ENCODE measurements at places on chromosomes 11 and 22.

GRCh38 chr11:74725701-74726100, 5.5 kb downstream of the CHRDL2 start:
- no peak for DNase-seq

GRCh38 chr11:77109236-77110019, 6.8 kb downstream of the OMP start:
- DNase-seq: no peak

DNA sequence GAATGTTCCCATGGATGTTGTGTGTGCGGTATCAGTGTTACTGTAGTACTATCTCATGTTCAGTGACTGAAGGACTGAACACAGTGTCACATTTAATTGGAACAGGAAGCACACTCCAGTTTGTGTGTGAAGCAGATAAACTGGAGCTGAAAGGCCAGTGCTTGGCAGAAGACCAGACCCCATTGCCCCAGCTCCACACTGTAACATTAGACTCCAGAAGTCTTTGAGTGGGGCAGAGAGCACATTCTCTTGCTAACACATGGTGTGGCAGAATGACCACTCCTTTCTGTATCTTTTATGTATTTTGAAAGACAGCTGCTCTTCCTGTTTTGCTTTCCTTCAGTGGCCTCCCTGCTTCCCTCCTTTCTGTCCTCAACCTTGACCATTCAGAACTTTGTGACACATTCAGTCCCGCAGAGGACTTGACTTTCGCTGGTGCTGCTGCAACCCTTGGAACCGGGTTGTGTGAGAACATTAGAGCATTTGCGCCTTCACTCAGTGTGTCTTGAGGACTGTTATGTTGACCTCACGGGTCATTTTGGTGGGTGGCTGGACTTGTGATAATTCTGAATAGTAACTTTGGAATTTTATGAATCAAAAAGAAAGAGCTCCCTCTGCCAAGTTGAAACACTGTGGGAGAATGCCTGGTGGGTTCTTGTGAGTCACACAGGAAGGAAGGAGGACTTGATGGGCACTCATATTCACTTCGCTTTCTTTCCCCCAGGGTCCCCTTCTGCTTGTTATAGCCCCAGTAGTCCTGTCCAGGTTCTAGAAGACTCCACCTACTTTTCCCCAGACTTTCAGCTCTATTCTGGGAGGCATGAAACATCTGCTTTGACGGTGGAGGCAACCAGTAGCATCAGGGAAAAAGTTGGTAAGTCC, 26.4 kb downstream of the AMOTL1 start:
- DNase-seq: peak; percentile 62

- DNase-seq: no peak
These were observed 31.5 kb downstream of the TRMU start for GRCh38 chr22:46366801-46367706.

GRCh38 chr11:10655227-10655626, 38.3 kb downstream of the IRAG1 start:
- DNase-seq: no peak

GRCh38 chr11:130318031-130318673, 3.4 kb upstream of the ZBTB44 start:
- no peak for DNase-seq

- DNase-seq: peak; percentile 41
These were observed 3.8 kb downstream of the PIM3 start for GRCh38 chr22:49964136-49965090.

GRCh38 chr11:112537026-112537425, 276.4 kb upstream of the PLET1 start:
- no peak for DNase-seq

GRCh38 chr11:44171518-44171917, 76.0 kb downstream of the EXT2 start:
- DNase-seq: no peak

DNA sequence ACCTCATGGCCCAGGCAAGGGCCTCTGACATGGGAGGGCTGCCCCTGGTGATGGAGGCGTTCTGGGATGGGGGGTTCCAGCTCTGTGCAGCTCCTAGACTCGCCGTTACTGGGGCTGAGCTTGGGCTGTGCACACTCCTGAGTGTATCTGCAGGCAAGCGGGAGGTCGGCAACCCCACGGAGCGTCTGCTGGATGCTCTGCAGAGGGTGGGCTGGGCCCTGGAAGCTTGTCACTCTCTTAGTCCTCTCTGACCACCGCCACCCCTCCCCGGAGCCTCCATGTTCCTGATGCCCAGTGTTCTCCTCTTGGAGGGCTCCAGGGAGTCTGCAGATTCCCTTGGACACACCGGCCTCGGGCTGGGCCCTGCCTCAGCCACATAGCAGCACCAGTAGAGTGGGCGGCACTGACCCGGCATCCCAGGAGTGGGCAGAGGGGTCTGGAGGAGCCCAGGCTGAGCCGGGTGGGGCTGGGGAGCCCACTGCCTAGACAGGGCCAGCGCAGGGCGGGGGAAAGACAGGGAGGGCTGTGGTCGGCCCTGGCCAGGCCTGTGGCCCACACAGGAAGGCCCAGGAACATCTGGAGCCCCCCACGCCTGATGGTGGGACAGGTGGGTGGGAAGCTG, 20.6 kb upstream of the MUC5B start:
- no peak for DNase-seq

GRCh38 chr11:44865866-44866272, 84.8 kb downstream of the TP53I11 start:
- DNase-seq: no peak

DNA sequence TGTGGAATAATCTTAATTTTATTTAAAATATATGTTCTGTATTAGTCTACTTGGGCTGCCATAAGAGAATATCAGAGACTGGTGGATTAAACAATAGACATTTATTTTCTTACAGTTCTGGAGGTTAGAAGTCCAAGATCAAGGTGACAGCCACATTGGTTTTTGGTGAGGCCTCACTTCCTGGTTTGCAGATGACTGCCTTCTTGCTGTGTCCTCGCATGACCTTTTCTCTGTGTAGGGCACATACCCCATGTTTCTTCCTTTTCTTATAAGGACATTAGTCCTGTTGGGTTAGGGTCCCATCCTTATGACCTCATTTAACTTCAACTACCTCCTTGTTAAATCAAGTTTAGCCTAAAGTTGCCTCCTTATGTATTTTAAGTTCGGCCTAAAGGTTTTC, 202.7 kb upstream of the MPPED2 start:
- DNase-seq: no peak

GRCh38 chr11:57937431-57937830, 86.2 kb upstream of the OR9Q1 start:
- no peak for DNase-seq

DNA sequence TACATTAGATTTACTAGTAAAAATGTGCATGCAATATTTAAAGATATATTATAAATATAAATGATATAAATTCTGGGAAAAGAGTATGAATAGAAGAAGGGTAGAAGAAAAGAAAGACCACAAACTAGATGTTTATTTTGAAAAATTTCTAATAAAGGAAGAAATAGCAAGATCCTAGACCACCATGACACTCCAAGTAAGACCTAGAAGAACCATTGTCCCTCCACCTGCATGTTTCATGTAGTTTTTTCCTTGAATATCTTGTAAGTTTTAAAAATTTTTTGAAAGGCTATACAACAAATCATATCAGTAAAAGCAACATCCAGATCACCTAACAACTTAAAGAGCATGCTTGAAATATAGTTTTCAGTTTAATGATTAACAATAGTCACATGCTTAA, 46.8 kb downstream of the ARHGAP32 start:
- no peak for DNase-seq

DNA sequence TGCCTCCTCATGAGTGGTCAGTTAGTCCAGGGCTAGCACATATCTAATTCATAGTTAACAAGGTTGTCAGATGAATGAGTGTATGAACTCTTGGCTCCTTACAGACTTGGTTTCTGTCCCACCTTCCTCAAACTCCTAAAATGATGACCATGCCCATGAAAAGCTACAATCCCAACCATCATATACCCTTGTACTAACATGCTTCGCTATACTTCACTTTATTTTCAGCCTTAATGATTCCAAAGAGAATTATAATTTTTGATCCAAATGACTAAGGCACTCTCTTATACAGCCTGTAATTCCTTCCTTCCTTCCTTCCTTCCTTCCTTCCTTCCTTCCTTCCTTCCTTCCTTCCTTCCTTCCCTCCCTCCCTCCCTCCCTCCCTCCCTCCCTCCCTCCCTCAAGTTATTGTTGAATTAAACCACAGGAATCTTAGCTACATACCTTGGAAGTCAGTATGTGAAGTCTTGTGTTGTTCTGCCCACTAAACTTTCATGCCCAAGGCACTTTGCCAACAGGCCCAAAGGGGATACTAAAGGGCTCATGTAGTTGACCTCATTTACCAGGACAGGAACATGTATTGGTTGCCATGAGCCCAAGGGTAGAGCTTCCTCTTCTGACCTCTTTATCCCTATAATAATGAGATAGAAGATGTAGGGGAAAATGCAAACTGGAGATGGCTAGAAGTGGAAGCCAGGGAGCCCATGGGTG, 37.4 kb downstream of the CALCA start:
- DNase-seq: no peak

GRCh38 chr22:22431271-22432220, 77.0 kb downstream of the ZNF280B start:
- peak; percentile 45 for DNase-seq

DNA sequence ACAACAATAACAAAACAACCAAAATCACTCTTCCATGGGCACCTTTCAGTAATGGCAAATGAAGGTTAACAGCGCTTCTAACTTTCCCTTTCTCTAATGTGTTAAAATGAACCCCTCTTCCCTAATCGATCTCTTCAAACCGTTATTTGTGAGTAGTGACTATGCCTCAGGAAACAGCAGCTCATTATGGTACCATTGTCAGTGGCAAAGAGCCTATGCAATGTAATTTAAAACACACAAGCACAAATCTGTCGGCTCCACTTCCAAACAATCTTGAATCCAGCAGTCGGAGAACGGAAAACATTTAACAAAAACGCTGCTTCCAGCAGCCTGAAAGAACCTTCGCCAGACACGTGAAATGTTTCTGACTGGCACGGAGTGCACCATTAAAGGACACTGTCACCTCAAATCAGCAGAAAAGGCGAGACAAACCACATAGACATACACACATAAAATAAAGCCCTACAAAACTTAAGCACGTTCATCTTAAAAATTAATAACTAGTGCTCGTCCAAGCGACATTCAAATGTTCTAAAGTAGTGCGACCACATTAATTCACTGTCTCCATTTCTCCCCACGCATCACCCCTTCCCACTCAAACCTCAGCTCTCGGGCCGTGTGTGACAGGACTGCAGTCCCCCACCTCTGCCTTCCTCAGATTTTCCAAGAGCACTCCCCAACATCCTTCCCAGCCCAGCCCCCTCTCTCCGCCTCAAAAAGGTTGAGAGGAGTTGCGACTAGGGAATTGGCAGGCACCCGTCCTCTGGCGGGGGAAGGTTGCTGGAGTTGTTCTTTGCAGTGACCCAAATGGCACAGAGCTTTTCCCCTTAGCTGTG, 748 bp downstream of the RAB30 start:
- peak; percentile 70 for DNase-seq

GRCh38 chr11:63567044-63567840, 4.1 kb upstream of the PLAAT2 start:
- peak; percentile 37 for DNase-seq

DNA sequence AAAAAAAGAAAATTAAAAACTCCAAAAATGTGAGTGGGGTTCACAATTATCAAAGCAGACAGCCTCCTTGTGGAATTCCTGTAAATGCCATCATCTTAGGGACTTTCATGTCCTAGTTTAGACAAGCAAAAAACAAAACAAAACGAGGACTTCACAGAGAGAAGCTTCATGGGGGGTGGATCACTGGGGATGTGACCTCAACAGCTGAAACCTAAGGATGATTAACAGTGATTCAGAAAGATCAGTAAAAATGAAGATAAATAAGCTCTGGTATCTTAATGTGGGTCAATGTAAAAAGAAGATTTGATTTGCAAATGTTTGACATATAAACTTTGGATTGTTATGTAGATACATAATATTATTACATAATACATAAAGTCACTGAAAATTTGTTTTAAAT, 8.1 kb upstream of the OR10W1 start:
- no peak for DNase-seq

GRCh38 chr11:64226507-64227051, 505 bp downstream of the NUDT22 start:
- peak; percentile 55 for DNase-seq

DNA sequence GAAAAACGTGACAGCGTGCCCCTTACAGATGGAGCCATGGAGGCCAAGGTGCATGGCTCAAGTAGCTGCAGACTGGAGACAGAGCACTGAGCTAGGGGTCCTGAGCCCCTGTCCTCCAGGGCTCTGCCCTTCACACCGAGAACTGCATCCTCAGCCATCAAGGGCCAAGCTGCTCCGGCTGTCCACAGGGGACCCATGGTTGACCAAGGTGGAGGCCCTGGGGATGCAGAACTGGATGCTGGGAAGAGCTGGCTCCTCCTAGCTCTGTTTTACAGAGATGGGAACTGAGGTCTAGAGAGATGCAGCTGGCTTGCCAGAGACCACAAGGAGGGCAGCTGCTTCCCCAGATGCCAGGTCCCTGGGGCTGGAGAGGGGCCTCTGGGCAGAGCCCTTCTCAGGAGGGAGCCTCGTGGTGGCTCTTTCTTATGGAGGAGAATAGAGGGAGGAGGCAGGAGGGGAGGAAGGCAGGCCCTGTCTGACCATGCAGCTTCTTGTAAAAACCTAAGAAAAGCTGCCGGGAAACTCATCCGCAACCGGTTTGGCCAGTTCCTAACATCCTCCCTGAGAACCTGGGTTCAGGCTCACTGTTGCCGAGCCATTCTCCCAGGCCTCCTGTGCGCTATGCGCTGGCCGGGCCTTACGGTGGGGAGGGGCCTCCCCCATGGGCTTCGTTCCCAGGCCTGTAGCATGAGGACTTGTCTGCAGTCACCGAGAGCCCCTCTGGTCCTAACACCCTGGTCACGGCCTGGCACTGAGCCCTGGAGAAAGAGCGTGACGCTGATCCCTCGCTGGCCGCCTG, 80.6 kb downstream of the WNT7B start:
- DNase-seq: no peak

- peak; percentile 8 for DNase-seq
These were observed 9.6 kb downstream of the CYB561A3 start for GRCh38 chr11:61352038-61352437.

DNA sequence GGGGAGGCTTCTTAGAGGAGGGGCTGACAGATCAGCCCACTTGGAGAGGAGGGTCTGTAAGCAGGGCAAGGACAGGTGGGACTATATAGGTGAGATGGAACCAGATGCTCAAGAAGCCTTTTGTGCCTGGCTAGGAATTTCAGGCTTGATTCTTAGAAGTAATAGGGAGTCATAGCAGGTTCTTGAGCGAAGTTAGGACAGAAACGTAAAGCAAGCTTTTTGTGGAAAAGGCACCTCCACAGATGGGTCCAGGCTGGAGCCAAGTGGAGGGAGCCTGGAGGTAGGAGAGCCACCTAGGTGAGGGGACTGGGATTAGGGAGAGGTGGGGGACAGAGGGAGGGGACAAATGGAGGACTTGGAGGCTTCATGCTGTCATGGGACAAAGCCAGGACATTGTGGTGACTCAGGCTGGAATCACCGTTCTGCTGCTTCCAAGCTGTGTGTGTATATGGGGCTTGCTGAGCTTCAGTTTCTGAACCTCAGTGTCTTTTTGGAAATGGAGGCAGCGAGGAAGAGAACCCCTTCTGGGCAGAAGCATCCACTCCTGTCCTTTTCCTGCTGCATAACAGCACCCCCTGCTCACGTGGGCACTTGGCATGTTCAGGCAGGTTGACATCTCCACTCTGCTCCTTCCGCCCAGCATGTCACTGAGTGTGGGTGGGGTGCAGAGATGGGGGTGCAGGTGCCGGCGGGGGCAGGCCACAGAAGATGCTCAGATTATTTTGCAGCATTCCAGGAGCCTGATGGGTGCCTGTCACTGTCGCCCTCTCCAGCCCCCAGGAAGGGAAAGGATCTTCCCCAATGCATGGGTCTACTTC, 58.0 kb downstream of the MCM5 start:
- DNase-seq: no peak

- DNase-seq: no peak
These were observed 28.9 kb downstream of the CREB3L1 start for GRCh38 chr11:46306296-46306853.

All from ovary (tissue), 10 donors.